Activated CD8-positive, alpha-beta memory T cell treated with anti-CD3 and anti-CD28 coated beads for 4 hours (primary cell): ENCODE measurements at places on chromosomes 11 and 22.

- no peak for DNase-seq
These were observed 24.1 kb upstream of the APLNR start for GRCh38 chr11:57260937-57261783.

- DNase-seq = no peak
These were observed 576 bp downstream of the TMEM258 start for GRCh38 chr11:61791737-61792309.

DNA sequence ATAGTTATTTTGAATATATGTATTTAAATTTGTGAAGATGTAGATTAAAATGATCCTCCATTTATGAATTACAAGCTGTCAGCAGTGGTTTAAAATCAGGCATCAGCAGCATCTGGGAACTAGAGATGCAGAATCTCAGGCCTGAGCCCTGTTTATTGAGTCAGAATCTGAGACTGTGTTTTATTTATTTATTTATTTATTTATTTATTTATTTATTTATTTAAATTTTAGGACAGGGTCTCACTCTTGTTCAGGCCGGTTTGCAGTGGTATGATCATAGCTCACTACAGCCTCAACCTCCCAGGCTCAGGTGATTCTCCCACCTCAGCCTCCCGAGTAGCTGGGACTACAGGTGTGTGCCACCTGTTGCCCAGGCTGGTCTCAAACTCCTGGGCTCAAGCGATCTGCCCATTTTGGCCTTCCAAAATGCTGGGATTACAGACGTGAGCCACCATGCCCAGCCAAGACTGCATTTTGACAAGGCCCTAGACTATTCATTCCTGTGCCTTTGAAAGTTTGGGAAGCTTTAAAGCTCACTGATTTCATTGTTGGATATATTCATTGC, 70.7 kb downstream of the PPP6R3 start:
- DNase-seq = no peak

GRCh38 chr11:118045191-118045590, 31.7 kb upstream of the TMPRSS4 start:
- no peak for DNase-seq

- DNase-seq = no peak
These were observed 23.4 kb downstream of the NAV2 start for GRCh38 chr11:19735909-19736498.

GRCh38 chr11:114280696-114281095, 15.5 kb upstream of the NNMT start:
- no peak for DNase-seq

DNA sequence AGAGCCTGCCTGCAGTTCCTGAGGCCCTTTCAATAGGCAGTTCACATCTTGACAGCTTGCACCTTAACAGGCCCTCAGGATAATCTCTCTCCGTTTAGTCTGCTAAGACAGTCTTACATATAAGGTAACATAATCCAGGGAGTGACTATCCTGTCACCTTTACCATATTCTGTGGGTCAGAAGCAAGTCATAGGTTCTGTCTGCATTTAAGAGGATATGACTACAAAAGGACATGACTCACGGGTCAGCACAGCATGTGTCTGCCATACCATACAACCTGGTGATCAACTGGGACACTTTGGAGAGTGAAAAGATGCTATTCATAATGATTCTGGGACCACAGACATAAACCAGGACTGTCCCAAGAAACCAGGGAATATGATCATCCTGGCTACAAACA, 611.1 kb downstream of the SOX6 start:
- DNase-seq = no peak

DNA sequence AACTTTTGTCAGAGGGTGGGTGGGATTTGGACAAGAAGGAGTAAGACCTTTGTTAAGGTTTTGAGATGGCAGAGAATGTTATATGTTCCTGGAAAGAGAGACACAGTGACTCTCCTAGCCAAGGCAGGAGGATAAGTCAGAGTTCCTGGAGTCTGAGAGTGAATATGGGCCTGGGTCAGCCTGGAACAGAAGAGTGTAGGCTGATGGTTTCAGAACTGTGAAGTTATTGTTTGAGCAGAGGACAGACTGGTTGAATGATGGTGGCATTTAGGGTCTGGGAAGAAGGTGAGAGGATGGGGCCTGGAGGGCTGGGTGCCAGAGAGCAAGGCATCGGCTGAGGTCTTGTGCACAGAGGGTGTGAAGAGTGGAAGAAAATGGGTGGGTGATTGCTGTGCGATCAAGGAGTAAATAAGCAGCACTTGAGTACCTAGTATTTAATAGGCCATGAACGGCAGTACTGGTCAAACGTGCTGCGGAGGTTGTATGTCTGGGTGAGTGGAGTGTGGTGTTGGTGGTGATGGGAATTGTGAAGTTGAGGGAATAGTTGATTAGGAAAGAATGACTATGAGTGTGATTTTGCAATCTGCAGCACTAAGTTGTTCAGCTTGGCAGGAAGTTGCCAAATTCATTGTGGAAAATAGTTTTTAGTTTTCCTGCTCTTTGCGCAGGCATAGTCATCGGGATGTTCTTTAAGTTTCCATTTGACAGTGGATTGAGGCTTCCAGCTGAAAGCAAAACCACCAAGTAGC, 1.8 kb downstream of the PANX1 start:
- DNase-seq = no peak

GRCh38 chr11:82527081-82527584, 206.5 kb downstream of the FAM181B start:
- no peak for DNase-seq

DNA sequence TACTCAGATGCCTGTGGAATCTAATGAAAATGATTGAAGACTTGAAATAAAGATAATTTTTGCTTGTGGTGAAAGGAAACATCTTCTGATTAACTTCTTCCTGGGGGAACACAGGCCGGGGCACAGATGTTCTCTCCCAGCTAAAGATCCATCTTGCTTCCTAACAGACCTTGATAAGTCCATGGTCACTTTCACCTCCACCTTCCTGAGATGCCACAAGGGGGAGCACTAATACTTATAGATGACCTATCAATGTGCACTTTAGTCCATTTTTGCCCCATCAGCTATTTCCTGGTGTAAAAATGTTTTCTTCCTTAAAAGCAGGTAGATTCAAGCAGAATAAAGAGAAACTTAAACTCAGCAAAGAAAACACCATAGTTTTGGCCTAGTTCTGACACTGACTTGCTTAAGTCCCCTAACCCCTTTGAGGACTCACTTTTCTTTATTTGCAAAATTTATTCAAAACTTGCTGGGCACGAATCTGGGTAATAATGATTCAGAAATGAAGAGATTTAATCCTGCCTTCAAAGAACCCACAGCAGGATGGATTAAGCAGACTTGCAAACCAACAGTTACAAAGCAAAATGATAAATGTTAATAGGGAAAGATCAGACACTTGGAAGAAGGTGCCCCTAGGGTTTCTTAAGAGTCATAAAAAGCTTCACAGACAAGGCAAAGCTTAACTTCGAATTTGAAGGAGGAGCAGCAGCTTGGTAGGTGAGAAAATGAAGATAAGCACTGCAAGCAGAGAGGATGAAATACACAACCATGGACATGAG, 158.7 kb downstream of the RAB38 start:
- DNase-seq = no peak

GRCh38 chr11:33329705-33330329, 72.6 kb downstream of the HIPK3 start:
- DNase-seq = peak; percentile 19

GRCh38 chr11:103862802-103863174, 173.7 kb upstream of the DDI1 start:
- no peak for DNase-seq
